Foreskin fibroblast (primary cell): ENCODE measurements at places on chromosomes 5 and 9.

DNA sequence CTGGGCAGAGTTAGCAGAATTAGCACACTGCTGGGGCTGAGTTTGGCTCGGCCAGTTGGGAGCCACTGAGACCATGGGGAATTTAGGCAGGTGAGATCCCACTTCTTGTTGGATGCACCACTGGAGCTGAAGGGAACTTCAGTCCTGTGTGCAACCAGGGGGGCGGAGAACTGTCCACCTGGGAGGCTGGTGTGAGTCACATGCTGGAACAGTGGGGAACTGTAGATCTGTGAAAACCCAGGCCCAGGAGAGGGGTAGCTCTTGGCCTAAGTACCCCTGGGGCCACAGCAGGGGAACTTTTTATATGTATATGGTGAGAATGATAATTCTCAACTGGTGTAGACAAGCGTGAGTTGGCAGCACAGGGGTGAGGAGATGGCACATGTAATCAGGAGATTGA, 237.5 kb upstream of the KIF2A start:
- DNase-seq: no peak

GRCh38 chr5:150066901-150067396, 19.4 kb downstream of the CSF1R start:
- DNase-seq: peak; percentile 65

DNA sequence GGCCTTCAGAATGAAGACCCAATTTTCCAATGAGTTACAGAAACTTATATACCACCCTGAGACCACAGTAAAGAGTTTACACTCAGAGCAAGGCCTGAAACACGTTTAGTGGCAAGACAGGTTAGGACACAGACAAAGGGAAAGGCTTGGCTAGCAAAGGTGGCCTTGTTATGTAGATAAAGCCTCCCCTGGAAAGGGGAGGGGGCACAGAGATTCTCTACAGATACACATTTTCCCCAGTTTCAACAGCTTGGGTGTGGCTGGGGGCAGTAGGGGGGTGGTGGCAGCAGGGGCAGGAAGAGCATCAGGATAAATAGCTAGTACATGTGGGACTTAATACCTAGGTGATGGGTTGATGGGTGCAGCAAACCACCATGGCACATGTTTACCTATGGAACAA, 51.9 kb upstream of the PPP1R2B start:
- DNase-seq: no peak

GRCh38 chr5:140344683-140345423, 1.6 kb downstream of the HBEGF start:
- peak; percentile 56 for DNase-seq

GRCh38 chr5:139422307-139422893, 16.9 kb downstream of the DNAJC18 start:
- peak; percentile 83 for DNase-seq

- peak; percentile 16 for DNase-seq
These were observed 10.2 kb upstream of the LCP2 start for GRCh38 chr5:170307575-170308465.

DNA sequence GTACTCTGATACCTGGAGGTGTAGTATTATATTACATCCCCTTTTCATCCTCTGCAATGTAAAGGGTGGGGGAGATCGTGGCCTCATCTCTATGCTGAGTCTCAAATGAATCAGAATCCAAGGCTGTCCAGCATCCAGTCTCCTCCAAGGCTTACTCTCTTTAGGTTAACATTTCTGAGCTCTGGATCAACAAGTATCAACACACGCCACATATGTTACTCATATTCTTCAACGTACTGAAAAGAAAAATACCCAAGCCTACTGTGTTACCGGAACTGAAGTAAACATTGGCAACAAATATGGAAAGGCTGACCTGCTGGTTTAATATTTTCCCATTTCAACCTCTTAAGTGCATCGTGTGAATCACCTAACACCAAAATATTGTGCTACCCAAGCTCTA, 241.8 kb downstream of the GAS1 start:
- DNase-seq: no peak
